ENCODE measurements at places on chromosomes 5 and 9. TPM values are rescaled to one million over a fixed set of nuclear protein-coding genes. Genes with fewer than 3 reads are reported as not detected.

- H3K4me3 ChIP-seq, result no peak overlapping the region
- no peaks in the 10 kb centered on the region for H3K4me1 ChIP-seq
- peak overlapping the region; percentile 77 for H3K27ac ChIP-seq
- DNase-seq, result no peak
These were observed 45.9 kb downstream of the COL23A1 start for GRCh38 chr5:178544166-178544834.

PFDN1 gene
- total RNA-seq, result 45.3 TPM

GRCh38 chr5:32848681-32849080 lies 137.6 kb downstream of the NPR3 start:
- H3K27me3 ChIP-seq, result no peaks in the 10 kb centered on the region
- no peak overlapping the region for H3K4me3 ChIP-seq
- H3K27ac ChIP-seq, result no peak overlapping the region
- H3K4me1 ChIP-seq, result no peaks in the 10 kb centered on the region
- peak; percentile 11 for DNase-seq

DNA sequence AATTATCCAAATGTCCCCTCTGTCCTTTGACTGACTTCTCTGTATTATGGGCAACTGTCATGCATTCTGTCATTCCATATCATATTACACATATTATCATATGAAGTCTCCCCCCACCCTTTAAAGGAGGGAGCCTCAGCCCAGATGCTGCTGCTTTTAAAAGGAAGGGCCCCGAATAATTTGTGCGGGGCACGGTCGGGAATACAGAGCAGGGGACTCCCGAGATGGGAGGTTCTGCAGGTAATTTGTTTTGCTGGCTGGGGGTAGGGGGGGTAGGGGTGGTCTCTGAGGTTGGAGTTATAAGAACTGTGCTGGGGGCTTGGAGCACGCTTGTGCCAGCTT lies 10.1 kb upstream of the LHX2 start:
- no peaks in the 10 kb centered on the region for H3K4me1 ChIP-seq
- no peak for DNase-seq
- H3K27me3 ChIP-seq, result peaks cover 90% of the 10 kb centered on the region
- no peak overlapping the region for H3K4me3 ChIP-seq

- H3K4me1 ChIP-seq, result peaks cover 1% of the 10 kb centered on the region
- no peaks in the 10 kb centered on the region for H3K36me3 ChIP-seq
- no peak overlapping the region for H3K4me3 ChIP-seq
- peak; percentile 37 for DNase-seq
These were observed 182.6 kb upstream of the TBCA start for GRCh38 chr5:77958642-77959330.

- H3K27ac ChIP-seq, result no peak overlapping the region
- DNase-seq, result no peak
- H3K36me3 ChIP-seq, result no peaks in the 10 kb centered on the region
- H3K27me3 ChIP-seq, result peaks cover 2% of the 10 kb centered on the region
- H3K4me1 ChIP-seq, result no peaks in the 10 kb centered on the region
These were observed 271.1 kb upstream of the MVB12B start for GRCh38 chr9:126055381-126055985.

GRCh38 chr5:150596313-150596712 lies 44.1 kb upstream of the SYNPO start:
- H3K4me3 ChIP-seq, result no peak overlapping the region
- peak overlapping the region; percentile 50 for H3K27ac ChIP-seq
- no peak for DNase-seq
- peaks cover 29% of the 10 kb centered on the region for H3K4me1 ChIP-seq

ADGRD2 gene
- total RNA-seq, result not detected

DNA sequence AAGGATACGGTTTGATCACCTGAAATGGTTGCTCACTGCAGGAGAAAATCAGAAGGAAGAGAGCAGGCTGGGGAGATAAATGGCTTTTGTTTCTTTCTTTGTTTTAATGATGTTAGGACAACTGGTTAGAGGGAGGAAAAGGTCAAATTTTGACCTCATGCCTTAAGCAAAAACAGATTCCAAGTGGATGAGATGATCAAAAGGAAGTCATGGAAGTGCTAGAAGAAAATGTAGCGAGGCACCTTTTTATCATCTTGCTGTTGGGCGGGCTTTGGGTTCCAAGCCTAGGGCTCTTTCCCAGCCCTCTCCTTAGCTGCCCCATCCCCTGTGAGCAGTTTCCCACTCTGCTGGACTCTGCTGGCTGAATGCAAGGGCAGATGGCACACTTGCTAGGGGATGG lies 127.9 kb downstream of the ADAMTS2 start:
- H3K4me1 ChIP-seq, result no peaks in the 10 kb centered on the region
- H3K36me3 ChIP-seq, result no peaks in the 10 kb centered on the region
- no peak overlapping the region for H3K27ac ChIP-seq

GRCh38 chr9:6428940-6429889 lies 16.2 kb downstream of the UHRF2 start:
- no peak for DNase-seq
- H3K27me3 ChIP-seq, result no peaks in the 10 kb centered on the region
- no peaks in the 10 kb centered on the region for H3K36me3 ChIP-seq
- H3K4me1 ChIP-seq, result peaks cover 15% of the 10 kb centered on the region
- H3K4me3 ChIP-seq, result no peak overlapping the region

GRCh38 chr5:32791536-32792243 lies 80.6 kb downstream of the NPR3 start:
- H3K4me1 ChIP-seq, result no peaks in the 10 kb centered on the region
- no peak overlapping the region for H3K27ac ChIP-seq

GRCh38 chr5:50898966-50899365 lies 232.5 kb downstream of the PARP8 start:
- no peaks in the 10 kb centered on the region for H3K27me3 ChIP-seq
- H3K4me3 ChIP-seq, result no peak overlapping the region
- no peaks in the 10 kb centered on the region for H3K4me1 ChIP-seq
- H3K27ac ChIP-seq, result no peak overlapping the region

GRCh38 chr5:126998201-126998631 lies 32.1 kb downstream of the MARCHF3 start:
- peaks cover 2% of the 10 kb centered on the region for H3K4me1 ChIP-seq
- H3K27ac ChIP-seq, result no peak overlapping the region
- H3K4me3 ChIP-seq, result no peak overlapping the region
- no peak for DNase-seq
- no peaks in the 10 kb centered on the region for H3K36me3 ChIP-seq
- H3K27me3 ChIP-seq, result no peaks in the 10 kb centered on the region

DNA sequence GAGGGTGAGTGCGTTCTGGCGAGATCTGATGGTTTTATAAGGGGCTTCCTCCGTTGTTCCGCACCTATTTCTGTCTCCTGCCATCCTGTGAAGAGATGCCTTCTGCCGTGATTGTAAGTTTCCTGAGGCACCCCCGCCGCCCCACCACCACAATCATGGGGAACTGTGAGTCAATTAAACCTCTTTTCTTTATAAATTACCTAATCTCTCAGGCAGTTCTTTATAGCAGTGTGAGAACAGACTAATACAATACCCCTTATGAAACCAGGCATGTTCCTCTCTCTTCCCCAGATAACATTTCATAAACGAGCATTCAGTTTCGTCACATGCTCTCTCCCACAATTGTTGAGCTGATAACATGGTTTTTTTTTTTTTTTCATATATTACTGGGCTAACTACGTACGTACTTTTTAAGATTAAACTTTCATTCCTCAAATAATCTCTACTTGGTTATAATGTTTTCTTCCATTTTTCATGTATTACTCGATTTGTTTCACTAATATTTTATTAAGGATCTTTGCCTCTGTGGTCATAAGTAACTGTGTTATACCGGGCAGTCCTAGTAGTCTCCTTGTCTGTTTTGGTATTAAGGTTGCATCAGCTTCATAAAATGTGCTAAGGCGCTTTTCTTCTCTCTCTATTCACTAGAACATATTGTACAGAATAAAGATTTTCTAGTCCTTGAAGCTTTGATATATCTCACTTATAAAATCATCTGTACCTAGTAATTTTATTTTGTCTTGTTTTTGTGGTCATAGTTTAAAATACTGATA lies 64.9 kb upstream of the MVB12B start:
- no peaks in the 10 kb centered on the region for H3K4me1 ChIP-seq
- no peaks in the 10 kb centered on the region for H3K36me3 ChIP-seq
- DNase-seq, result peak; percentile 8
- H3K27me3 ChIP-seq, result peaks cover 20% of the 10 kb centered on the region

OR1L1 gene
- not detected for total RNA-seq

SLC6A7 gene
- total RNA-seq, result not detected

DNA sequence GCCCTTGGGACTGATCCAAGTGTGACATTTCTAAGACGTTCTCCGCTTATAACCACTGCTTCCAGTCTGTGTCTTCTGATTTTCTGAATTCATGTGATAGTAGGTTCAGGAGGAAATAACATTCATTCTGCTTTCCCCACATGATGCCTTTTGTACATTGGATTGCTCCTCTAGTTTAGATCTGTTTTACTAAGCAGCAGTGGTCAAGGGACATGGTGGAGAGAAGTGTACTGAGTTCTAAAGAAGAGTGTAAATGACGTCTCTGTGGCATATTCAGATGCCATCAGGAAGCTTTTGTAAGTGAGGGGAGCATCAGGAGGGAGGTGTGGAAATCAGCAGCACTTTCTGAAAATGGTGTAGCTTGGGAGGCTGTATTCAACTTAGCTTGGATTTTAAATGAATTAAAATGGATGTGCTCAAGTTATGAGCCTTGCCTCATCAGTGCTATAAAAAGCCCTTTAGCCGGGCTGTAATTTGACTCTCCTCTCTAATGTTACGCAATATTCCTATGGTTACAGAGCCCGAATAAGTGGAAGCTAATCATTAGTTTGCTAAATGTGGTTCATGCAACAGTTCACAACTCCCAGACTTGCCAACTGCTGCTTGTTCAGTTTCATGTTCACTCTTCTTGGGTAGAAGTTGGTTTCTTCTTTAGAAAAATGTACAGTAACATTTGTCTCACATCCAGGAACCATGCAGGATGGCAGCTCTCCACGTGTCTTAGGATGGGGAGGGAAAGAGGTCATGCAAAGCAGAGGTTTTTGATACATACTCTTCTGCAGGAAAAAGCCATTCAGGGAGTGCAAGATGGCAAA lies 281.3 kb downstream of the ARHGAP26 start:
- H3K36me3 ChIP-seq, result peaks cover 4% of the 10 kb centered on the region
- no peaks in the 10 kb centered on the region for H3K27me3 ChIP-seq
- peak; percentile 97 for DNase-seq
- H3K27ac ChIP-seq, result peak overlapping the region; percentile 67

DNA sequence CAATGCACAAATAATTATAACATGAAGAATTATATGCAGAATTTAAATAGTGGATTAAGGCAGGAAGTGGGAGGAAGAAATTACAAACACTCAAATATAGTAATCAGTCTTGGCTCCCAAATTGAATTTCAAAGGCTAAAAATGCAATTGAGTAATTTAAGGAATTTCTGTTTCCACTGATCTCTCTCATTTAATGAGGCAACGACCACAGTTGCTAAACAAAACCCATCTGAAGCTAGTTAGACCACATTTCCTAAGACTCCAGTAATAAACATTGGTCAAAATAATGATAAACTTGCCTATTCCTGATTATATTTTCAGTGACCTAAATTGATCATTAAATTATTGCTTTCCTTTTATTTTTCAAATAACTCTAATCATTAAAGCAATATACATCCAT lies 174.3 kb upstream of the GRIN3A start:
- no peaks in the 10 kb centered on the region for H3K4me1 ChIP-seq
- no peak overlapping the region for H3K4me3 ChIP-seq
- no peaks in the 10 kb centered on the region for H3K27me3 ChIP-seq
- H3K27ac ChIP-seq, result no peak overlapping the region

GRCh38 chr5:135645336-135646180 lies 66.8 kb upstream of the CXCL14 start:
- H3K36me3 ChIP-seq, result no peaks in the 10 kb centered on the region
- peak; percentile 43 for DNase-seq
- peaks cover 1% of the 10 kb centered on the region for H3K4me1 ChIP-seq
- H3K27me3 ChIP-seq, result no peaks in the 10 kb centered on the region
- no peak overlapping the region for H3K27ac ChIP-seq

- peak; percentile 5 for DNase-seq
- no peak overlapping the region for H3K4me3 ChIP-seq
- no peaks in the 10 kb centered on the region for H3K27me3 ChIP-seq
- no peaks in the 10 kb centered on the region for H3K4me1 ChIP-seq
- no peak overlapping the region for H3K27ac ChIP-seq
These were observed 284.3 kb downstream of the TAF11L14 start for GRCh38 chr5:17918373-17919104.

DNA sequence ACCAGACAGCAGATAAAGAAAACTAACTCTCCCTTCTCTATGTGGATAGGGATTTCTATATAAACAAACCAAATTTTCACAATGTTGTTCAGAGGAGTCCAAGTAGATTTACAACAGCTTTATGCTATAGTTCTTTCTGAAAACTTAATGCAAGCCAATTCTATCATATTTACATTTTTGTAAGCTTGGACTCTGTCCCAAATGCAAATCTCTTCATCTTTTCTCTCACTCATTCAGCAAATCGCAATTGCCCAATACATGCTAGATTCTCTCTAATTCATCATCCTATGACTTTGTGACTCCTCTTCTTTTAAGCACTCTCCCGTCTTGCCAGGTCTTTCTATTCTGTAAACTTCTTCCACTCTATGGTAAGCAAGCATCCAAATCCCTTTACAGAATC lies 39.1 kb upstream of the UGT3A2 start:
- H3K36me3 ChIP-seq, result peaks cover 6% of the 10 kb centered on the region
- H3K27ac ChIP-seq, result no peak overlapping the region
- H3K4me3 ChIP-seq, result no peak overlapping the region
- DNase-seq, result peak; percentile 87
- no peaks in the 10 kb centered on the region for H3K27me3 ChIP-seq

LECT2 gene
- not detected for total RNA-seq

DNA sequence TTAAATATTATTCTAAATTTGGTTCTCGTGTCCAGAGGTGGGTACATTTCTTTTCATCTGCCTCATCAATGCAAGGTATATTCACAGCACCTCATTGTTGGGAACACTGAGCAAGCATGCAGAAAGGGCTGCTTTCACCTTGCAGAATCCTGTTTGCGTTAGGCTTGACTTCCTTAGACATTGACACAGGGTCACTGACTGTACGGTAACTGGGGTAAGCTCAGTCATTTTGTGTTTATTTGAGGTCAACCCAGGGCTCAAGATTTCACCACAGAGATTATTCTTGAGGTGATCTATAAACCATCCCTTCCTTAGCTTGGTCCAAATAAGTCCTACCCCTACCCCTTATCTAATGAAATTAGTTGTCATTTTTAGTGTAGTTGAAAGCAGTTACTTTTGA lies 1.7 kb upstream of the PTPDC1 start:
- peaks cover 3% of the 10 kb centered on the region for H3K36me3 ChIP-seq
- H3K4me1 ChIP-seq, result peaks cover 22% of the 10 kb centered on the region
- no peaks in the 10 kb centered on the region for H3K27me3 ChIP-seq
- peak overlapping the region; percentile 23 for H3K27ac ChIP-seq
- H3K4me3 ChIP-seq, result no peak overlapping the region

All from lung (tissue), 17 donors.